Hematopoietic multipotent progenitor cell treated with erythropoietin and hydrocortisone succinate and interleukin-3 and kit ligand, for 17 days (in vitro differentiated cells): ENCODE measurements at places on chromosomes 1 and 21.

DNA sequence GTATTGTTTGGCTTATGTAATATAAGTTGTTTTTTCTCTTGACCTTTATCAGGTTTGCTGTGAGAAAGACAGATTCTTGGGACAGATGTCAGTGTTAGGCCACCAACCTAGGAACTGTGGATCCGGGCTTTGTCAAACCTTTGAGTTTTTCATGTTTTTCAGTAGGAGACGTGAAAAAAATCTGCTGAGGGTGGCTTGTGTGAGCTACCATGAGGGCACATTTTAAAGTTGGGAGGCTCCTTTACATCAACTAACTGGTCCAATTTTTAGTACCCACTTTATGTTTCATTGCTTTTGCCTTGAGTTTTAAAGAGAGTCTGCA lies 801 bp downstream of the RPS6KC1 start:
- DNase-seq: no peak

DNA sequence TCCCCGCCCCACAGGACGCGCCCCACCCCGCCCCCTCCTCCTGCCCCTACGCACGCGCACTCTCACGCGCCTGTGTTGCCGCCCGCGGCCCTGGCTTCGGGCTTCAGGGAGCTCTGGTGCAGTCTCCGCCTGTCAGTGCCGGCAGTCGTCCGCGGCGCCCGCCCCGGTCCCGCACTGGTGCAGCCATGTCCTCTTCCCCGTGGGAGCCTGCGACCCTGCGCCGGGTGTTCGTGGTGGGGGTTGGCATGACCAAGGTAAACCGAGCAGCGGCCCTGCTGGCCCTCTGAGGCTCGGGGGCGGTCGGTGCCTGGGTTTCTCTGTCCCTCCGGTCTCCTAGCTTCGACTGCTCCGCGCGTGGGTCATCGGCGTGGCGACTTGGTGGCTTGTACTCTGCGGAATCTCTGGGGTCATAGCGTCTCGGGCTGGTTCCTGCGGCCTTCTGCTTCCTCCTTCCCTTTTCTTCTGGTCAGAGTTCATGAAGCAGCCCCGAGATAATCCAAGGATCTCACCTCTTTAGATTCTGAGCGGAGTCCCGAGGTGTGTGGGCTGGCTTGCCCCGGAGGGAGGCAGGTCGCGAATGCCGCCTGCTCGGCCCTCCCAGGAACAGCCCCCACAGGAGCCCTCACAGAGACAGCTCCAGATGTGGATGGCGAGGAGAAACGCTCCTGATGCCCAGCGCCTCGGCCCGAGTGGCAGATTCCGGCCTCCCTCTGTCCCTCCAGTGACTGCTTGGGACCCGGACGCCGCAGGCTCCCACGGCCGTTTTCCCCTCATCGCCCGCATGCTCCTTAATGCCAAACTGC lies at the start of gene SCP2:
SCP2 (plus strand) TSS at position 65 of the 803 bp plus-strand sequence; CDS start at position 186, 121 bp downstream.
- no peak for DNase-seq

DNA sequence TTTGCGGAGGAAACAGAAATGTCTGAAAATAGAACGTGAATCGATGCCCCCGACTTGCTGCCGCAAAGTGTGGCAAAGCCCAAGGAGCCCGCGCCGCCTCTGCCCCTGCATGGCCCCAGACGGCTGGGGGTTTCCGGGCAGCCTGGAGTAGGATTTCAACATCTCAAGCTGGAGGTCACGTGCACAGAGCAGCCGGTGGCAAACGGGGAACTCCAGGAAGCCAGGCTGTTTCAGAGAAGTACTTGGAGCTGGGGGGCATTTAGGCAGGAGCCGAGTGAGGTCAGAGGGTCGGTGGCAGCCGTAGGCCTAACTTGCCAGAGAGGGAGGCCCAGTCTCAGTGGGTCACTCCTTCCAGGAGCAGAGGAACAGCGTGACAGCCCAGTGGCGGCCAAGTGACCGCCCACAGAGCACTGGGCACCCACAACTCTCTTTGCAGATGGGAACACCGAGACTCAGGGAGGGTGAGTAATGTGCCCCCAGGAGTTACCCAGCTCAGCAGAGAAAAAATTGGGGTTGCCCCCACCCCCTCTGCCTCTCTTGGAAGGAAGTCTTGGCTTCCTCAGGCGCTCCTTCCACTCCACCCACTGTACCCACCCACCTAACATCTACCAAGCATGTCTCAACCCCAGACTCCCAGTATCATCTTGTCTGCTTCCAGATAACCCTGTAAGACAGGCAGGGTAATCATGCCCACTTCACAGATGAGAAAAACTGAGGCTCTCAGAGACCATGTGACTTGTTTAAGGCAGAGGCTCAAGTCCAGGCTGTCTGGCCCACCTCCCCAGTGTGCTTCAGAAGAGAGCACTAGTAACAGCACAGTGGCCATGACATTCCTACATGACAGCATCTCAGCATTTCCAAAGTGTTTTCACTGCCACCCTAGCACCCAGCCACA lies 179.4 kb downstream of the HIVEP3 start:
- DNase-seq: no peak

GRCh38 chr1:229204921-229205777 lies 65.8 kb upstream of the RAB4A start:
- DNase-seq: no peak
